Right ventricle myocardium inferior (tissue), 1 donor: ENCODE measurements at places on chromosomes 5 and 9. TPM values are rescaled to one million over a fixed set of nuclear protein-coding genes. Genes with fewer than 3 reads are reported as not detected.

The NXNL2 gene
- total RNA-seq, result not detected

DNA sequence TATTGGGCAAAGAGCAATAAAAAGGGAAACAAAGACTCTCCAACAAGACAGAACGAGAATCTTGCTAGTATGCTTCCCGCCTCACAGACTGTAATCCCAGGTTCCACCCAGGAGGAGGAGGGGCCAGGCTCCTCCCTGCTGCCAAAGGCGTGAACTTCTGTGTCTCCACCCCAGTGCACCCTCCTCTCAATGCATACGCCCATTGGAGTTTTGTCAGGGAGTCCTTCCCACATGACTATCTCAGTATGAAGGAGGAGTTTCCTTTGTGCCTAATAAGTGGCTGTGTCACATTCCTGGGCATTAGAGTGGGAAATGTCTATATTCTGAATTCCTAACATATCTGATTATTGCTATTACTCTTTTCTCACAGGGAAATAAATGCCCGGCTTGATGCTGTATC lies 106.4 kb upstream of the DHFR start:
- no peak for DNase-seq

GRCh38 chr5:135040034-135040332 lies 6.0 kb upstream of the PITX1 start:
- no peak for DNase-seq

The BSPRY gene
- 0.35 TPM for total RNA-seq

GRCh38 chr5:79975422-79975821 lies 15.6 kb downstream of the MTX3 start:
- no peak for DNase-seq

The FGD3 gene
- 3.0 TPM for total RNA-seq

The SERF1A gene
- 6.7 TPM for total RNA-seq

- DNase-seq, result peak; percentile 74
These were observed 27.8 kb upstream of the TNFSF8 start for GRCh38 chr9:114958021-114958843.

- no peak for DNase-seq
These were observed 63.9 kb downstream of the FAM114A2 start for GRCh38 chr5:153974813-153975163.

DNA sequence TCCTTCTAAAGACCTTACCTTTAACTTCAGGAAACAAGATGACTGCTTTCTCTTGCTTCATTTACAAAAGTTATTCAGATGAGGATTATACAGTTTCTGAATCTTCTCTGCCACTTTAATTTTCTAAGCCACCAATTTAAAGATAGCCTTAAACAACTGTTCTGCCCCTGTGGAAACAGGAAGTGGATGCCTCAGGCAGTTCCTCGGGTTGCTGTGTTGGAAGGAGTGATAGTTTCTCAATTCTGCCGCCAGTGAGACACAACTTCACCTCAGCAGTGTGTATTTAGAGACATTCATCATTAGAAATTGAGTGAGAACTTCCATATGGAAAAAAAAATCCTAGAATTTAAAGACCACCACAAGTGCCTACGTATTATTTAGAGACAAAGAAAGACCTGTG lies 475.1 kb upstream of the WWC1 start:
- no peak for DNase-seq

DNA sequence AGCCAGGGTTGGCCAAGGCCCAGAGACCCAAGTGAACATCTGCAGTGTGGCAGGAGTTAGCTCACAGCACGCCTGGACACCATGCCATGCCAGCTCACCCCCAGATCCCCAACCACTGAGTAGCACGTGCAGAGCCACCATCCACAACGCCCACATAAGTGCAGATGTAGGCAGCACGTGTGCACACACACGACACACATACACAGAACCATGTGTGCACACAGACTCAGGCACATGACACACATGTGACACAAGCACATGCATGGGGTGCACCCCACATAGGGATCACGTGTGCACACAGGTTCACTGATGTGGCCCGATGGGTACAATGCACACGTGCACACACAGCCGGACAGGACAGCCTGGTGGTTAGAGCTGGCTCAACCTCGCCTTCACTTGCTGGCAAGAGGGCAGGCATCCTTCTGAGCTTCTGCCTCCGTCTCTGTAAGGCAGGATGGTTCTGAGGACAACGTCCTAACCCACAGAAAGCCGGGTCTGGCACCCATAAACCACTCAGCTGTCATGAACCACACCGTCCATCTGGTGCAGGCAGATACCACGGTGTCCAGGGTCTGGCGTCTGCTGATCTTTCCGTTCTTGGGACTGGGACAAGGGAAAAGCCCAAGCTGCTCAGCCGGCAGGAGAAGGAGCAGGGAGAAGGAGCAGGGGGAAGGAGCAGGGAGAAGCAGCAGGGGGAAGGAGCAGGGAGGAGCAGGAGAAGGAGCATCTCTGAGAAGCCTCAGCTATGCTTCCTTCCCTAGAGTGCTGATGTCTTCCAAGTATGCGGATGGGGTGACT lies 12.0 kb downstream of the LRRC26 start:
- no peak for DNase-seq

The MSX2 gene
- 1.4 TPM for total RNA-seq

GRCh38 chr9:117644932-117645636 lies 59.1 kb upstream of the TLR4 start:
- no peak for DNase-seq

DNA sequence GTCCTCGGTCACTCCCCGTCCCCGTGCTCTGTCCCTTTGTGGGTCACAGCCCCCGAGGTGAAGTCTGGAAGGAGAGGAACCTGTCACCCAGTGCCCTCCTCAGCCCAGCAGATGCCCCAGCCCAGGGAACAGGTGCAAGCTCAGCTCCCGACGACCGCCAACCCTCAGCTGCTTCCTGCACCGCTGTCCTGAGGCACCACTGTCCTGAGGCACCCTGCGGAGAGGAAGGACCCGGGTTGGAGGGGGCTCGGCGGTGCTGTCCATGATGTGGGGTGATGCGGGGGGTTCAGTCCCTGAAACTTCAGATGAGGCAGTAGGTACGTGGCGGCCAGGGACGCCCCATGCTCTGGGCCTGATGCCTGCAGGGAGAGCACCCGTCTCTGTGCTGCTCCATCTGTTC lies 81.4 kb downstream of the COL5A1 start:
- peak; percentile 50 for DNase-seq

DNA sequence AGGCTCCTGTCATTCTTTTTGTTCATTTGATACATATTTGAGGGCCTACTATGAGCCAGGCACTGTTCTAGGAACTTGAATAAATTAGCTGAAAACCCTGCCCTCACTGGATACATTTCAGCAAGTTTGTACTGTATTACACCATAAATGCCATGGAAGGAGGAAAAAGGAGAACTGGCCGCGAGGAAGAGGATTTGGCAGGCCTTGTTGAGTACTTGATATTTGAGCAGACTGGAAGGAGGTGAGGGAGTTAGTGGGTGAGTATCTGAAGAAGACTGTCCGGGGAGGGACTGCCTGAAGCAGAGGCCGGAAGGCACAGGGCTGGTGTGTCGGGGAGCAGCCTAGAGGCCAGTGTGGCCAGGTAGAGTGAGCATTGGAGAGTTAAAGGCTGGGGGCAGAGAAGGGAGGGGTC lies 4.5 kb downstream of the SNX30 start:
- no peak for DNase-seq

DNA sequence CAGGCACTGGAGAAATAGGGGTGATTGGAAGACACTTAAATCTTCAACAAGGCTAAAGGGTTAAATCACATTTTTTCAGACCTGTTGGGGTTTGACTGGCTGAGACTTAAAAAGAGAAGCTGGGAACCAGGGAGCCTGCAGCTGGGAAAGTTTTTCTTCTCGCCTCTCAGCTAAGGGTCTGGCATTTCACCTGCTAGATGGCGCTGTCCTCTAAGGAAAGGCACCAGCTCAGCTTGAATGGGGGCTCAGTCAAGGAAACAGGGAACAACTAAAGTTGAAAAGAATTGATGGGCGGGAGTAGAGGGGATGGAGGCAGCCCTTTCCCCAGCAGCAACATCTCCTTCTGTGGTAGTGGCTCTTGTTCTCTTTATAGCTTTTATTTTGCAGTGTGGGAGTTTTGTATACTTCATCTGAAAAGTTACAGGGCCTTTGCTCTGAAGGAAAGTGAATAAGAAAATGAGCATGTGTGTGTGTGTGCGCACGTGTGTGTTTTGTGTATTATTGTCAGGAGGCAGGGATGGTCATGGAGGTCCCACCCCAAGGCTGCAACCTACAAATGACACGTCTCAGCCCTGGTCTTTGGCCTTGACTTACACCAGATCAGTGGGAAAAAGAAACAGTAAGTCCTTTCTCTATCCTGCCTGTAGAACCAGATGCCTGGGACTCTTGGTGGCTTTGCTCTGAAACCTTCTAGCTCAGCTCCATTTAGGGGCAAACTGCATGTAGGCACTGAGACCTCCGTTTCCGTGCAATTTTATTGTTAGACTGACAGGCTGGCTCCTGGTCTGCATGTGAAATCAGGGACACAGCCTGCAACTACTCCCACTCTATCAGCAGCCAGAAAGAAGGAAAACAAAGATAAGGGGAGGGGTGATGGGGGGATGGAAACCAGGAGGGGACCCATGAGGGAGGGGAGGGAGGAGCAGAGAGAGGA lies 316.2 kb upstream of the CLINT1 start:
- peak; percentile 72 for DNase-seq

GRCh38 chr9:70398145-70398556 lies 16.3 kb downstream of the KLF9 start:
- no peak for DNase-seq

GRCh38 chr9:16106021-16106571 lies 553.3 kb downstream of the CCDC171 start:
- no peak for DNase-seq

DNA sequence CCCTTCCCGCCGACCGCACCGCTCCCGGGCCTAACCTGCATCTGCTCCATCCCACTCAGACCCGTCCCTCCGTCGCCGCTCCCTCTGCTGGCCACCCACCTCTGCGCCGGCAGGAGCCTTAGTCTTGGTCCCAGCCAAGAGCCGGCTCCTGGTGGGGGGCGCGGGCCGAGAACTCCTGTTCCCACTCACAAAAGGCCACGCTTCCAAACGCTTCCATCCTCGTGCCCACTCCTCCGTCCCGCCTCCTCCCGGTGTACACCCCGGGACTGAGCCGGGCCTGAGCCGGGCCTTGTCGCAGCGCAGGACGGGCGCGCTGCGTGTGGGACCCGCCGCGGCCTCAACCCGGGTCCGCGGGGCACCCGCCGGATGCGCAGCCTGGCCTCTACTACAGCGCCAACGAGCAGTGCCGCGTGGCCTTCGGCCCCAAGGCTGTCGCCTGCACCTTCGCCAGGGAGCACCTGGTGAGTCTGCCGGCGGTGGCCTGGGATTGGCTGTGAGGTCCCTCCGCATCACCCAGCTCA lies 7.5 kb downstream of the ADAMTS13 start:
- no peak for DNase-seq

- no peak for DNase-seq
These were observed 1.5 kb upstream of the MYO10 start for GRCh38 chr5:16937503-16938161.

GRCh38 chr5:32680183-32680582 lies 30.9 kb upstream of the NPR3 start:
- DNase-seq, result no peak

- no peak for DNase-seq
These were observed 107.6 kb upstream of the PLCXD3 start for GRCh38 chr5:41617843-41618515.

The TTC23L gene
- not detected for total RNA-seq

- no peak for DNase-seq
These were observed 30.8 kb upstream of the PURA start for GRCh38 chr5:140083120-140083519.

The HRCT1 gene
- total RNA-seq, result 8.1 TPM

The LYSMD3 gene
- total RNA-seq, result 18.6 TPM

DNA sequence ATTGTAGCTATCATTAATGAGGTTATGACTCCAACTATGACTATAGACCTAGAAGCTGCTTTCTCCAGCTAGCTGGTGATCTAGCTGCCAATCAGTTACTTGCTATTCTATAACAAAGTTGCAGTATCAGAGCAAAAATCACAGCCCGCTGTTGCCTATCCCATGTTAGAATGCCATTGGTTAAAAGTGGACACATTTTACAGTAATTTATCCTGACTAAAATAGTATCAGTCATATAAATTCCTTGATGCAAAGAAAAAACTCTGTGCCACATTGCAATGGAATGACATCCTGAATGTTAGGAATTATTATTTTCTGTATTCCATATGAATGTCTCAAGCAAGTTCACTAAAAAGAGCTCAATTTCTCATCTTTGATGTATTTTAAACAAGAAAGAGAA lies 626.5 kb downstream of the PDE4D start:
- no peak for DNase-seq

The PCAT7 gene
- total RNA-seq, result not detected

The THBS4 gene
- total RNA-seq, result 32.9 TPM

The ORM2 gene
- not detected for total RNA-seq

The UBE2B gene
- 258 TPM for total RNA-seq

DNA sequence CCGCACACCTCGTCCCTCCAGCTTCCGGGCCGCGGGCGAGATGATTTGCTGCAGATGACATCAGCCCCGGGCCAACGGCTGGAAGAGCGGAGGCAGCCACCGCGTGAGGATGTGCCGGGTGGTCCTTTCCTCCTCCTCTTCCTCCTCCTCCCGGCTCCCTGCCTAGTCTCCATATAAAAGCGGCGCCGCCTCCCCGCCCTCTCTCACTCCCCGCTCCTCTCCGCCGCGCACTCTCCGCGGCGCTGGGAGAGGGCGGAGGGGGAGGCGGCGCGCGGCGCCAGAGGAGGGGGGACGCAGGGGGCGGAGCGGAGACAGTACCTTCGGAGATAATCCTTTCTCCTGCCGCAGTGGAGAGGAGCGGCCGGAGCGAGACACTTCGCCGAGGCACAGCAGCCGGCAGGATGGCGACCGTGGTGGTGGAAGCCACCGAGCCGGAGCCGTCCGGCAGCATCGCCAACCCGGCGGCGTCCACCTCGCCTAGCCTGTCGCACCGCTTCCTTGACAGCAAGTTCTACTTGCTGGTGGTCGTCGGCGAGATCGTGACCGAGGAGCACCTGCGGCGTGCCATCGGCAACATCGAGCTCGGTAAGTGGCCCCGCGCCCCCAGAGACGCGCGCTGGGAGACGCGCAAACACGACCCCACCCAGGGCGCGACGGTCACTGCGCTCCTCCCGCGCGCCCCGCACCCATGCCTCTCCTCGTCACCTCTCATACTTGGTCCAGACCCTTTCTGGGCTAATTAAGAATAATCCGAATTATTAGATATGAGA lies at the start of gene MAP1B:
TSS of gene MAP1B (plus strand) at position 345 of the 770 bp plus-strand sequence. CDS start at position 402, 57 bp downstream.
- peak; percentile 78 for DNase-seq
